Stimulated activated CD8-positive, alpha-beta memory T cell treated with anti-CD3 and anti-CD28 coated beads, Interleukin-2, amount 100 ng/mL, for 48 hours (primary cell): ENCODE measurements at places on chromosomes 2 and 18.

- DNase-seq, result no peak
These were observed 274.0 kb downstream of the TSN start for GRCh38 chr2:122029456-122029855.

DNA sequence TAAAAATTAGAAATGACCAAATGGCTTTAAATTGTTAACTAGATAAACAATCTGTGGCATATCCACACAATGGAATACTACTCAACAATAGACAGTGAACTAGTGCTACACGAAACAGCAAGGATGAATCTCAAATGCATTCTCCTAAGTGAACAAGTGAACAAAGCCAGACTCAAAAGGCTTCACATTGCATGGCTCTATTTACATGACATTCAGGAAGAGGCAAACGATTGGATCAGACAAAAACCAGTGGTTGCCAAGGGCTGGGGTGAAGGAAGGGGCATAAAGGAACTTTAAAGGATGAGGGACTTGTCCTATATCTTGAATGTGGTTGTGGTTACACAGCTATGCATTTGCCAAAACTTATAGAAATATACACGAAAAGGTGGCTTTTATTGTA is 184.3 kb downstream of the RPIA start:
- no peak for DNase-seq

- DNase-seq, result no peak
These were observed 124.9 kb downstream of the B3GNT2 start for GRCh38 chr2:62320657-62321357.

DNA sequence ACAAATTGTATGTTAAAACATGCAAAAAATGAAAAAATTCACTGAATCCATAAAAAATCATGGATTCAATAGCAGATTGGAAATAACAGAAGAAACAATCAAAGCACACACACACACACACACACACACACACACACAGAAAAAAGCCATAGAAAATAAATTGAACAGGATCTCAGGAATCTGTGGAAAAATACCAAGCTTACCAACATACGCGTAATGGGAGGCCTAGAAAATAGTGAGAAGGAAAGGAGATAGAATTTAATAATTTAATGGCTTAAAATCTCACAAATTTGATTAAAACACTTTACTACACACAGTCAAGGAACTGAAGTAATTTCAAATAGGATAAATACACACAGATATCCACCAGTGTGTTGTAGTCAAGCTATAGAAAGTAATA is 1671.5 kb upstream of the PIK3C3 start:
- DNase-seq, result no peak

DNA sequence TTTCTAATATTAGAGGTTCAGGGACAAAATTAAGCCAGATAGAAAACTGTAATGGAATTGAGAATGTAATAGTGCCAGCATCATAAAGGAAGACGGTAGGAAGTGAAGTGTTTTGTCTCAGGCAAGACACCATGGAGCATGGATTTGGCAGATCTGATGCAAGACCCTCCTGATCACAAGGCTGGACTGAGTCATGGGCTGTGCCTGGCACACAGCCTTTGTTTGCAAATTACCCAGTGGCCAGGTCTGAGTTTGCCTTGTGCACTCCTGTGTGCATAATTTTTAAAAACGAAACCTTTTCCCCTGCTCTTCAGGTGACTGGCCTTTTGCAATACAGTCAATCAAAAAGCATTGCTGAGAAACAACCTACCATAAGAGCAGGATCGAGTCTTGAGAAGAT is 2.0 kb upstream of the UPP2 start:
- no peak for DNase-seq

DNA sequence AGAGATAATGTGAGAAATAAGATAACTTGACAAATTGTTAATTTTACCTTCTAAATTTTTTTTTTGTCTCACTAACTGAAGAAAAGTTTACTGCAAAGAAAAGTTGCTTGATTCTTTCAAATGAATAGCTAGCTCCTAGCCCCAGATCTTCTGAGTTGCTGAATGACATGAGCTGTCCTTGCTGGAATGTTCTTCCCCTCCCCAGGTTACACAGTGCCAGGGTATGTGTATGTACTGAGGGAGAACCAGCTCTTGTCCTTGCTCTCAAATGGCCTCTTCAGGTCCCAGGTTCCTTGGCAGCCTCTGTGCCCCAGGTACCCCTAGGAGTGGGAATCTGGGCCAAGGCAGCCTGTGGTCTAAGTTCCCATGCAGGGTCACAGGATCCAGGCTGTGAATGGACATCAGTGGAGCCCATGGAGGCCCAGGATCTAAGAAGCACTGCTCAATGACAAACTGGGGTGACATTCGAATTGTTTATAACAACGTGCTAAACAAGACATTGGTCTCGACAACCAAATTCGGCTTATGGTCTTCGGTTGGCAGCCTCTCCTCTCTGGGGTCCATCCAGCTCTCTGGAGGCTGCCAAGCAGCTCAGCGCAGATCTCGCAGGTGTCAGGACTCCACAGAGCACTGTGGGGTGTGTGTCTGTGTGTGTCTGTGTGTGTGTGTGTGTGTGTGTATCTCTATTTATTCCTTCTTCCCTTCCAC is 17.1 kb upstream of the INO80C start:
- DNase-seq, result no peak

DNA sequence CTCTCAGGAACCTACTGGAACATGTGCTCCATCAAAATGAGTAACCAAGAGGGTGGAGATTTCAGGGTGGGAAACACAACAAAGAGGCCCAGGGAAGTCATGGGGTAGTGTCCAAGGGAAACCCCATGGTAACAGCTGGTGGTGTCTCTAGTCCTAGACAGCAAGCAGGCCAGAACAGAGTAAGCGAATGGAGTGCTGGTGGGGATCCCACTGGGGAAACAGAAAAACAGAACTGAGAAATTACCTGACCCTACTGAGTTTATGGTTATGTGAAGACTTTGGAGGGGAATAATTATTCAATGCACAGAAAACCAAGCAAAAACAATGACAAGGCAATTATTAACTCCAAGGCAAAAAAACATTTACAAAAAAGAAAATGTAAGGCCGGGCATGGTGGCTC is 16.9 kb downstream of the ERCC3 start:
- DNase-seq, result no peak

- no peak for DNase-seq
These were observed 18.9 kb downstream of the AOX1 start for GRCh38 chr2:200604571-200605255.

DNA sequence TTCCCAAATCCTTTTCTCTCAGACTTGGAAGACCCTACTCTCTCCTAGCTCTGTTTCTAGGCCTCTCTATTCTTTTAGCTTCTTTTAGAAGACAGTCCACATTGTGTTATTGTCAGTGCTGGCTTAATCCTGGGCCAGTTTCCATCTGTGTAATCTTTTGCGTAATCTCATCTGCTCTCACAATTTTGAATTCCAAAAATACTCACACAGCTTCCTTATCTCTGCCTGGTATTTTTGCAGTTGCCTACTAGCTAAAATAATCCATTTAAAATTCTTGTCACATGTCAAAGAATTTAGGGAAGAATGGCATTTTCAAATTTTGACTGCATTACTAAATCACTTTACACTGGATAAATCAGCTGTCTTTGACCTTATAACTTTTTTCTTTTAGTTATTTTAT is 200.6 kb upstream of the MEX3C start:
- no peak for DNase-seq

DNA sequence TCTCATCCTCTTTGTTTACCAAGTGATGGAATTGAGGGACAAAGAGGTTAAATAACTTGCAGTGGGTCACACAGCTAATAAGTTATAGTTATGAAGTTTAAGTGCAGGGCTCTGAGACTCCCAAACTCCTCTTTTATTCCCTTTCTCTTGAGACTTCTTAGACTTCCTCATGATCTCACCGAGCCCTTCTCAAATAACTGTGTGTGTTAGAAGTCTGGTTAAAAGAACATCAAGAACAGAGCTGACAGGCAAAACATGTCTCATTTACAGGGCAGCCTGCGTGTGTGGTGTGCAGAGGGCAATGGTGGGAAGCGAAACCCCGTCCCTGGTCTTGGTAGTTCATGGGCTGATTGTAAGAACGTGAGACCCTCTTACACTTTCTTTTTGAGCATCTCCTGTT is 368.0 kb downstream of the SLC4A3 start:
- DNase-seq, result no peak

DNA sequence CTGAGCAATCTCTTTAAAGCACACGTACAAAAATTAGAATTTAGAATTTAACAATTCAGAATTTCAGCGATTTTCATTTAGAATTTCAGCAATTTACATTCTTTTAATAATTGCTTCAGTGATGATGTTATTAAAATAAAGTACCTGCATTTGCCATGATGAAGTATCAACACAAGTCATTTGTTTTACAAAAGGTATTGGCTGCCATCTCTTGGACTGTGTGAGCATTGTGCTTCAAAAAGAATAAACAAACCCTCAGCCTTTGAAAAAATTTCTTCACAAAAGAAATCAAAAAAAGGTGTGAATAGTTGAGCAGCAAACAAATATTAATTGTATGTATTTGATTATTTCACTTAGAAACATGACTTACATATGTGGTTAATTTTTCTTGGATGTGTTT is 27.1 kb upstream of the ZC3H15 start:
- no peak for DNase-seq

DNA sequence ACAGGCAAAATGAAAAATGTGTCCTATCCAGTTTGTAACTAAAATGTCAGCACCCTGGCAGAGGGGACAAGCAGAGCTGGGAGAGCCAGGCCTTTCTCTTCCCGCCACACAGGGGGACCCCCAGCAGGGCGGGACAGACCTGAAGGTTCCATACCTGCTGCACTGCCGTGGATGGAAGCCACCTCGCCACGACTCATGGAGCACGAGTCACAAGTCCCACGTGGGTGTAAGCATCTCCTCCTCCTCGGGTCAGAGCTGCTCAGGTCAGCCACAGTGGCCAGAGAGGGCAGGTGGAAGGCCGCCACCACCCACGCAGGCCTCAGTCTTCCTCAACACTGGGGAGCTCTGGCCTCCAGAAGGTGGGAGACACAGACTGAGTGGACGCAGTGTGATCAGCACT is 21.0 kb downstream of the C1QL2 start:
- DNase-seq, result no peak

GRCh38 chr2:105431367-105432043 is 32.7 kb upstream of the FHL2 start:
- DNase-seq, result no peak

DNA sequence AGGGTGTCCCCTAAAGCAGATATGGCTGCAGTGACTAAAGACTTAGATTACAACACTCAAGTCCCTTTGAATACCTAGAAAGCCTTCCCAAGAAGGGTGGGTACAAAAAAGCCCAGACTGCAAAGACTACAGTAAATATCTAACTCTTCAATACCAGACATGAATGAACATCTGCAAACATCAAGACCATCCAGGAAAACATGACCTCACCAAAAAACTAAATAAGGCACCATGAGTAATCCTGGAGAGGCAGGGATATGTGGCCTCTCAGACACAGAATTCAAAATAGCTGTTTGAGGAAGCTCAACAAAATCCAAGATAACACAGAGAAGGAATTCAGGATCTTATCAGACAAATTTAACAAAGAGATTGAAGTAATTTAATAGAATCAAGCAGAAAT is 138.2 kb upstream of the OTOS start:
- no peak for DNase-seq

- DNase-seq, result no peak
These were observed 1.5 kb downstream of the ACSL3 start for GRCh38 chr2:222862106-222862908.

- no peak for DNase-seq
These were observed 168.5 kb upstream of the RND3 start for GRCh38 chr2:150656002-150656401.

GRCh38 chr2:171592036-171592555 is 69.8 kb downstream of the CYBRD1 start:
- DNase-seq, result no peak

GRCh38 chr2:120935339-120936313 is 200.0 kb downstream of the GLI2 start:
- DNase-seq, result no peak

DNA sequence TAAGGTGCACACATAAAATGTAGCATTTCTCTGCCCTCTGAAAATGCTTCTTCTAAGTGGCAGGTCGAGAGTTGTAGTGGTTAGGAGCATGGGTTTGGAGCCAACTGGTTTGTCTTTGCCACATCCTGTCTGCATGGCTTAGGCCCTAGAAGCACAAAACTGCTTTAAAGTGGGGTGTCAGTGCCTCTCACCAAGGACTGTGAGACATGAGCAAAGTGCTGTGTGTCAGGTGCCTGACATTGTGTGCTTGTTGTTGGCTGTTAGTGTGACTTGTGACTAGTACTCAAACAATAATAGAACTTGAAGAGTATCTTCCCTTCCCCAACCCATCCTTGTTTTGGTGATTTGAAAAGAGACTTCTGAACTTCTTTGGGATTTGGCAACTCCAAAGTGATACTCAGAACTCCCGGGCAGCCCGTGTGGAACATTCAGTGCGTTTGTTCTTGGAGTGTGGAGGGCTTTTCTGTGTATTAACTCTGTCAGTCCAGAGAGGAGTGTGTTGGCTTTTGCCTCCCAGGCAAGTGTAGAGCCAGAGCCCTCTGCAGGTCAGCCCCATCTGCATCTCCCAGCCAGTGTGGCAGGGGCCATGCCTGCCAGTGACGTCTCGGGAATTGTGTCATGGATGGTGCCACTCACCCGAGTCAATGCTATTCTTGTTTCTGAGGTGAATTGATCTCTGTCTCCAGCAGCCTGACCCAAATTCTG is 5.0 kb downstream of the MGAT5 start:
- DNase-seq, result no peak

DNA sequence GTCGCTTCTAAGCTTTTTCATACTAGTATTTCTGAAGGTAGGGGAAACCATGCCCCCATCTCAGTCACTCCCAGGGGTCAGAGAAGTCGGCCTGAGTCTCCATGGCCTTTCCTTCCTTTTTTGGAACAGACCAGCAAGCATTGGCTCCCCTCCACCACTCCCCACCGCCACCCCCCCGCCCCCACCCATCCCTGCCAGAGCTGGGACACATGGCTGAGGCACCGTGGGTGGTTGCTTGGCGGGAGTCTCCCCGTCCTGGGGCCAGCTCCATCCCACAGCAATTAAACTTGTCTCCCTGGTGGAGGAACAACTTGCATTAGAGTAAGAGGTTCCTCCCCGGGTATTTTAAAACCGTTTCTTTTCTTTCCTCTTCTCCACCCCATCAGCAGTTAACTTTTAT is 100.8 kb upstream of the TFPI start:
- no peak for DNase-seq

DNA sequence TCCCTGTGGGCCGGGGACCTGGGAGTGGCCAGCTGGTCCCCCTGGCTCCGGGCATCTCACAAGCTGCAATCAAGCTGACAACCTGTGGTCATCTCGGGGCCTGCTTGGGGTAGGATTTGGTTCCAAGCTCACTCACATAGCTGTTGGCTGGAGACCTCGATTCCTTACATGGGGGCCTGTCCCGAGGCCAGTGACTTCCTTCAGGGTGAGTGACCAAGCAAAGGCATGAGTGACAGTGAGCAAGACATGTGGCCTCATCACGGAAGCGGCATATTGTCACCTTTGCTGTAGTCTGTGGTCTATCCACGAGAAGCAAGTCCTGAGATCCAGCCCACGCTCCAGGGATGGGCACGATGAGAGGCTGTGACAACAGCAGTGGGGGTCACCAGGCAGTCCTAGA is 131.4 kb upstream of the ID2 start:
- DNase-seq, result no peak

DNA sequence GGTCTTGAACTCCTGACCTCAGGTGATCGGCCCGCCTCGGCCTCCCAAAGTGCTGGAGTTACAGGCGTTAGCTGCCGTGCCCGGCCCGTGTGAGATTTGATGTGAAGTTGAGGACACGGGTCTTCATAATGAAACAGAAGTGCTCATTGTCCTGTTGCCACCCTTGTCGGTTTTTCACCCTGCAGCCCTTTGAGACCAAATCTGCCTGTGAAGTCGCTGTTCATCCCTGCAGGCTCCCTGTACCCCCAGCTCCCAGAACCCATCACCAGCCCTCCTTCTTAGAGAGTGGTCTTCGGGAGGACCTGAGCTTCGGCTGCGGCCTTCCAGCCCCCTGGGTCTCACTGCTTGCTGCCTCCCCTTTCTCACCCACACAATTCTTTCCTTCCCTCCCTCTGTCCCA is 325.2 kb downstream of the GBX2 start:
- no peak for DNase-seq
